Fibroblast of lung (primary cell): ENCODE measurements at places on chromosomes 7 and 10.

GRCh38 chr10:101155896-101156295 lies 24.8 kb downstream of the TLX1 start:
- no peak for DNase-seq

DNA sequence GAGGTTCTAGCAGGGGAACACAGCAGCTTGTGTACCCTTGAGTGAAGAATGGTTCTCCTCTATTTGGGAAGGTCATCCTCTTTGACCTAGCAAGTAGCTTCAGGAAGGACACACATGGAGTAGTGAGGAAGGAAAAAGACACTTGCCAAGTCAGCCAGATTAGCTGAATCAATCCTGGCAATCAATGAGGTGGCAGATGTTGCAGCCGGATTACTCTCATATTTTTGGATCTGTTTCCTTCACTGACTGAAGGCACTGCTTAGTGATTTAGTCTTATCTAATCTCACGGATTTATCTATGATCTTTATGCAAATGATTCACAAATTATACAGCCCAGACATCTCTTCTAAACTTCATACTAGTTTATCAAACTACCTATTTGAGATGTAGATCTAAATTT lies 218.8 kb downstream of the GPR158 start:
- no peak for DNase-seq

- peak; percentile 34 for DNase-seq
Observed at GRCh38 chr7:55570939-55571338, 1.4 kb downstream of the VOPP1 start.

GRCh38 chr10:70887804-70888800 lies at the start of gene PCBD1:
Gene PCBD1, minus strand, starts transcription at chr10:70888565. Its CDS starts 32 bp downstream, at chr10:70888533.
- peak; percentile 66 for DNase-seq

- no peak for DNase-seq
Observed at GRCh38 chr10:81108516-81109199, 571.0 kb downstream of the SH2D4B start.

GRCh38 chr7:50655020-50655419 lies 89.8 kb upstream of the DDC start:
- DNase-seq = no peak

- peak; percentile 88 for DNase-seq
Observed at GRCh38 chr10:24272374-24272773, 63.4 kb downstream of the KIAA1217 start.

DNA sequence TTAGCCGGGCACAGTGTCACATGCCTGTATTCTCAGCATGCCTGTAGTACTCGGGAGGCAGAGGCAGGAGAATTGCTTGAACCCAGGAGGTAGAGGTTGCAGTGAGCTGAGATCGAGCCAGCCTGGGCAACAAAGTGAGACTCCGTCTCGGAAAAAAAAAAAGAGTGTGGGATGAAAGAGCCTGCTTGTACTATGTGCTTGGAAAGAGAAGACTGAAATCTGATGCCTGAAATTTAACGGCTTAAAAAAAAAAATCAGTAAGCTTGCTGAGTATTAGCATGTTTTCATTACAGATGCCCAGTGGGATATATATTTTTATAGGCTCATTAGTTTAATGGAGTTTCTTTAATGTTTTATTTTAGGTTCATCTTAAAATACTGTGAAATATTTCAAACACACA lies 4.2 kb downstream of the NT5C2 start:
- DNase-seq = peak; percentile 55

DNA sequence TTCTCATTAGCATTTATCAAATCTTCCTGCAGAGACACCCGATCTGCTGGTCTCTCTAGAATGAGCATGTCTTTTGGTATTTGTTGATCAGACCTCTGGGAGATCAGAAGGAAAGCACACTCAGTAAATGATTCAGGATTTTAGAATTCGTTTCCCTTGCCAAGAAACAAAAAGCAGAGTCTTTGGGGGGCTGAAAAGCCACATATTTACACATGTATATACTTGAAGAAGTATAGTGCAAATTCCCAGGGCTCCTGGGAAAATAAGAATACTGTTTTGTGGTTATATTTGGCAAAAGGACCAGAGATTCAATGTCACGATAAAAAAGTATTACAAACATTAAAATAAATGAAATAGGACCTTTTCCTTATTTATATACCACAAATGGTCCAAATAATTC lies 100.2 kb downstream of the AGMO start:
- DNase-seq = peak; percentile 89

- DNase-seq = no peak
Observed at GRCh38 chr7:142488036-142488633, 230.3 kb upstream of the PRSS58 start.

GRCh38 chr7:20279979-20280378 lies 50.7 kb upstream of the ITGB8 start:
- no peak for DNase-seq

DNA sequence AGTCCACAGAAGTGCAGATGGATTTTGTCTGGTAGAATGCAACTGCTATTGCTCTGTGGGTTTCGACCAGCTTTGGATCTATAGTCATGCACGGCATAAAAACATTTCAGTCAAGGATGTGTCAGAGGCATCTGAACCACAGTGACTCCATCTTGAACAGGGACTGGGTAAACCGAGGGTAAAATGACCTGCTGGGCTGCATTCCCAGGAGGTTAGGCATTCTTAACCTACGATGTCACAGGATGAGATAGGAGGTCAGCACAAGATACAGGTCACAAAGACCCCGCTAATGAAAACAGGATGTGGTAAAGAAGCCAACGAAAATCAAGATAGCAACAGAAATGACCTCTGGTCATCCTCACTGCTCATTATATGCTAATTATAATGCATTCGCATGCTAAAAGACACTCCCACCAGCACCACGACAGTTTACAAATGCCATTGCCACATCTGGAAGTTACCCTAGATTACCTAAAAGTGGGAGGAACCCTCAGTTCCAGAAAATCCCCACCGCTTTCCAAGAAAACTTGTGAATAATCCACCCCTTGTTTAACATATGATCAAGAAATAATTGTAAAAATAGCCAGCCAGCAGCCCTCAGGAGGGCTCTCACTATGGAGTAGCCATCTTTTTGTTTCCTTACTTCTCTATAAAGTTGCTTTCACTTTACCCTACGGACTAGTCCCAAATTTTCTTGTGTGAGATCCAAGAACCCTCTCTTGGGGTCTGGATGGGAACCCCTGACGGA lies 50.7 kb upstream of the CPXM2 start:
- DNase-seq = no peak

- no peak for DNase-seq
Observed at GRCh38 chr7:69763513-69763912, 165.2 kb downstream of the AUTS2 start.

DNA sequence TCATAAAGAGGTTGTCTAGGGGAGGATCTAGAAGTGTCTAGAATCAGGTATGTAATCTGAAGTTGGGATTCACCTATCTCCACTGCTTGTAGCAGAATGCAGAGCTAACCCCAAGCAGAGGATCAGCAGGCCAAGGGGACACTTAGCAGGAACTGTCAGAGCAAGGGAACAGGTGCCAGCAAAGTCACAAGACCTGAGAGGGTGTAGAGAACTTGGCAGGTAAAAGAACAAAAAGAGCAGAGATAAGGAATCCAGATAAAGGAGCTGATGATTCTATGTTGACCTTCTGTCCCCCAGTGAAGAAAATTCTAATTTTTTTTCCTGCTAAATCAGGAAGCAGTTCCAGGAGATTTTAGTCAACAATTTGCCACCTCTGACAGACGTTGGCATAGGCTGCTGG lies 91.4 kb upstream of the CCDC71L start:
- DNase-seq = no peak

DNA sequence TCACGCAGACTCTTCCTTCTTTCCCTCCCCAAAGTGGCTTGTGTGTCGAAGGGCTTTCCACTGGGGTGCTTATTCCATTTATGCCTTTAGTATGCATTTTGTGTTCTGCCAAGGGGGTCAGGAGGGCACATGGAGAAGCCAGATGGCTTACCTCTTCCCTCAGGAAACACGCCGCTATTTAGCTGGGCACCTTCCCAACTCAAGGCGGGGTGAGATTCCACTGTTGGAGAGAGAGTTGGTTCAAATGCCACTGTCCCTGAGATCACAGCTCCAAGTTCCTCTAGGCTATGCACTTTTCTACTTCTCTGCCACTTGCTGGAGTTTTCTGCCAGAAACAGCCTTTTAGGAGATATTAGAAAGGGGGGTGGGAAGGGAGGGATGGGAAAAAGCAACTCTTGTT lies 1091.8 kb downstream of the LRMDA start:
- peak; percentile 50 for DNase-seq

GRCh38 chr10:60942788-60943315 lies 1.1 kb downstream of the RHOBTB1 start:
- DNase-seq = peak; percentile 52

DNA sequence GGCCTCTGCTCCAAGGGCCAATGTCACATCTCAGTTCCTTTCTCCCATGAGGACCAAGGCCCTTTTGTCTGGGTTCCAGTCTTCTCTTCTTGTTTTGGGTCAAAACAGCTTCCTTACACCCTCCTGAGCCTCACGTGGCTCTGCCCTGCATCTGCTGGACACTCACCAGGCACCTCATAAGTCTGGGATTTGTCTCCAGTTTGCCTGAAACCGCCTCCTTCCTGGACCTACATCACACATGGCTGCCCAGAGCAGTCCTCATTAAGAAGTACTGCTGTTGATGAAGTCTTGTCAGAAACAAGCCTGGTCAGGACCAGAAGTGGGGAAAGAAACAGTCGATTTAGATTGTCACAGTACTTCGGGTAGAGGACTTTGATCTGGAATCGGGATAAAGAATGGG lies 173.4 kb upstream of the BMPER start:
- no peak for DNase-seq

GRCh38 chr7:158924956-158925355 lies 68.6 kb downstream of the DYNC2I1 start:
- DNase-seq = peak; percentile 62

DNA sequence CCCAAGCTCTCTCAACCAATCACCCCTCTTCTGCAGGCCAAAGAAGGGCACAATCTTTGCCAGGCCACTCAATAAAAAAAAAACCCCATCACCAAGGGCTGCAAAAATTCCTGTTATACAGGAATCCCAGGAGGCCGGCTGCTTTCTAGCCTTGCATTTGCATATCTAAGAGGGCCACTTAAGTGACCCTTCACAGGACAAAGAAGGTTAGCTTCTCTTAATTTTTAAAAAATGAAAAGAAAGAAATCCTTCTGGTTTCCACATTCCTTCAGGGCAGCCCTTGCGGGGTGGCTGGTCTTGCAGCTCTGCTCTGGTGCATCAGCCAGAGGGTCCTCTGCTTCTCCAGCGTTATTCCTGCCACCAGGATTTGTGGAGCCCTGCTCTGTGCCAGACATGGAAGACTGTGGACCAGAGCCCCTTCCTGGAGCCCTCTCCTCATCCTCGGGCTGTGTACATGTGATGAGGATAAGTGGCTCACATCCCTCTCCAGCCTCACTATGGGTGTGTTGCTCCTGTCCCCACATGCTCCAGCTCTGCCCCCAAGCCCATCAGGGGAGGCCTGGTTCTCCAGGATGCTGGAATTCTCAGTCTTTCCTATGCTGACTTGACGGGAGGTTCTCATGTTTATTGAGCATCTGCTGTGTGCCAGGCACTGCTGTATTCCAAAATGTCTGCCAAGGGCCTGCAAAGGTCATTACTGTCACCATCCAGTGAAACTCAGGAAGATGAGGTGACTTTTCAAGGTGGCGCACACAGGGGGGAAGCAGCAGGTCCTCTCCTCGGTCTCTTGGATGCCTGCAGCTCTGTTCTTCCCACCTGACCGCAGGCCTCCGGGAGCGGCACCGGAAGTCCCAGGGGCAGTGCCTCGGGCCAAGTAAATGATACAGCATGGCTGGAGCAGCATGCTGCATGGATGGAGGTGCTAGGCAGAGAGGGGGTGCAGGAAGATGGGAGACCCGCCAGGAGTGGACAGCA lies 67.7 kb downstream of the ARHGAP22 start:
- no peak for DNase-seq

DNA sequence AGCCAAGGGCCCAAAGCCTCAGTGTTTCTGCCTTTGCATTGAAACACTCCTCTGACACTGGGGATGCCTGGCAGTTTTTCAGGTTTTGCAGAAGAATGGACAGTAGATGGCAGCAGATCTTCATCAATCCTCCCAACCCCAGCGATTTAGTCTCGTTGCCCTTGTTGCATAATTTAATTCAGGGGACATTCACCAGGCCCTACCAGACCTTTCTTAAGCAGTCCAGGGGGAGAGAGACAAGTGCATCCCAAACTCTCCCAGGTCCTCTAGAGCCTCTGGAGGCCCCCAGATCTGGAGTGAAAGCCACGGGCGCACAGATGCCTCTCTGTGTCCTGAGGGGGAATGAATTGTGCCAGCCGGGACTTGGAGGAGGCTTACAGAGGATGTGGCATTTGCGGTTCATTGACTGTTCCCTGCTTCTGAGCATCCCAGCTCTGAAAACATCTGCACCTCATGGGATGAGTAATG lies 29.6 kb downstream of the MINDY4 start:
- DNase-seq = peak; percentile 86

DNA sequence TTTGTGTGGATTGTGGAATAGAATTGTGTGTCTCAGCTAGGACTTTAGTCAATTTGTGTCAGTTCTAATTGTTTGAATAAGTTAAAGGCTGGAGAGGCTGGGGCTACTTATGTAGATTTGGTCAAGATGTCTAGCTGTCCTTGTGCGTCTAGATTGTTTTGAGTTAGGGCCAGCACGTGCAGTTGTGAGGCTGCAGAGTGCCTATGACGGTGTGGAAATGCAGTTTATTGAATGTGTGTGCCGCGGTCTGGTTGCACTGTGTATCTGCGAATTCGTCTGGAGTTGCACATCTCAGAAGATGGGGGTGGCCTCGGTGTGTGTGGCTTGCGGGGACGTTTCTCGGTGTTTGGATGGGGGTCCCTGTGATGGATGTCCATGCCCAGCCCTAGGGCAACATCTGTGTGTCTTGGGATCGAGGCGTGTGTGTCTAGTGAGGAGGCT lies 10.2 kb downstream of the EMX2 start:
- DNase-seq = no peak

- DNase-seq = no peak
Observed at GRCh38 chr7:142002179-142002578, 6.5 kb downstream of the MGAM start.

- DNase-seq = no peak
Observed at GRCh38 chr10:75165684-75166622, 44.6 kb upstream of the VDAC2 start.

GRCh38 chr7:157851501-157852067 lies 514.8 kb downstream of the DNAJB6 start:
- DNase-seq = peak; percentile 27

DNA sequence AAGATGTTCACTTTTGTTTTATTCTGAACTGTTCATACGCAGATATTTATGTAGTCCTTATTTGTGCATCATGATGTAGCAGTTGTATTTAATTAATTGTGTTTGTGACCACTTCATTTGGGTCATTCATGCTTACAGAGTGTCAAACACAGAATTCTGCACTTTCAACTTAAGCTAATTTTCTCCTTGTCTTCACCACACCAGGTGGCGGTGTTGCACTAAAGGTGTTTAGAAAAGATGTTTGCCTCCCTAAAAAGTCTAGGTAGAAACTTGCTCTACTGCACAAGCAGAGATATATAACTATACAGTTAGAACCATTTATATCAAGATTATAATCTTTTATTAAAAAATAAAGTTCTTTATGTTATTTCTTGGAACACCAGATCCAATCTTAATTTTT lies 1.3 kb upstream of the TAS2R38 start:
- DNase-seq = no peak

GRCh38 chr10:55144001-55144400 lies 343.0 kb upstream of the PCDH15 start:
- DNase-seq = peak; percentile 15
